ENCODE measurements at places on chromosomes 5 and 9.

DNA sequence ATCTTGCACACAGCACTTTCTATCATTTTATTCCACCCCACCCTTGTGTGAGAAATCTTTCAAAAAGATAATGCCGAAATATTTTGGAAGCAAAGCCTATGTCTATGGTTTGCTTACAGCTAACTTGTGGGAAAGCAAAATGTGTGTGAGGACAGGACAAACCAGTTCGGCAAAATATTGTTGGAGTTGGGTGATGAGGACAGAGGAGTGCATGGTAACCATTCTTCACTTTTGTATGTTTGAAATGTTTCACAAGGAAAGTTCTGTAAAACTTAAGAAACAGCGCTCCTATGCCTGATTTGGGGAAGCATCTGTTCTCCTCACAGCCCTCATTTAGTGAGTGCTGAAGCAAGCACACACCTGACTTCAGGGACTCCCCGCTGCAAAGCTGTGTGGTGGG, 62.0 kb upstream of the RNF130 start:
- DNase-seq = no peak

DNA sequence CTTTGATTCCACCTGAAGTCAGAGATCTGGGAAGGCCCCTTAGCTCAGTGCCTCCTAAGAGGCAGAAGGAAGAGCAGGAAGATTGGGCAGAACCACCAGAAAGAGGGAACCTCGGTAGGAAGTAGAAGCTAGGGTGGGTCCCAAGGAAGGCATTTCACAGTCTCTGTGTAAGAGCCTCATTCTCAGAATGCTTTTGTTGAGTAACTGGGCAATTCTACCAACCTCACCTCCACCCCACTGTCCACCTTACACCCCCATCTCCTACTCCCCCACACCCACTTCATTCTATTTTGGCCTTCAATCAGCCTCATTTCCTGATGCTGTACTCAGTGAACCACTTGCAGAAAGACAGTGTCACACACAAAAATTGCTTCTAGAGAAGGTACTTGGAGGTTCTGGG, 3.5 kb downstream of the HBEGF start:
- DNase-seq = no peak

DNA sequence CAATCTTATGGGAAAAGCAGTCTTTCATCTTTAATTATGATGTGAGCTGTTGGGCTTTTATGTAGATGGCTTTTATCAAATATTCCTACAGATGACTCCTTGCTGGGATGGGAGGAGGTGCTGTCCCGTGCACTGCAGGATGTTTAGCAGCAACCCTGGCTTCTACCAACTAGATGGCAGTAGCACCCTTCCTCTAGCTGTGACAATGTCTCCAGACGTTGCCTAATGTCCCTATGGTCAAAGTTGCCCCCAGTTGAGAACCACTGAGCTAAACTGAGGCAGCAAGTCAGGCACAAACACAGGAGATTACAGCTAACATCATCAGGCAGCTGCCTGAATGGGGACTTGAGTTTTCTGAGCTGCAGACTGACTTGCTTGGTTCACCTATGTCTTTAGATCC, 401.9 kb upstream of the PDE4D start:
- peak; percentile 4 for DNase-seq

DNA sequence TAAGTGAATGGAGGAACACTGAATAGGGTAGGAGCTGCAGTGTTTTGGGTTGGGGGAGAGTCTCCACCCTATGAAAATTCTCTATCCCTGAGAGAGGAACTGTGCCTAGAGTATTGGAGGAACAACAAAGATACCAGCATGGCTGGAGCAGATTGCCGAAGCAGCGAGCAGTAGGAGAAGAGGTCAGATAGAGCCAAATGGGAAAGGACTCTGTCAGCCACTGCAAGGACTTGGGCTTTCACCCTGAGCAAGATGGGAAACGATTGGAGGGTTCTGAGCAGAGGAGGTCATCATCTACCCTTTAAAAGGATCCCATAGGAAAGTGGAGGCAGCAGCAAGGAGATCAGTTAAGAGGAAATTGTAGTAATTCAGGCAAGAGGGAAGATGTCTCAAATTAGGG, 4.4 kb upstream of the LYSMD3 start:
- no peak for DNase-seq

DNA sequence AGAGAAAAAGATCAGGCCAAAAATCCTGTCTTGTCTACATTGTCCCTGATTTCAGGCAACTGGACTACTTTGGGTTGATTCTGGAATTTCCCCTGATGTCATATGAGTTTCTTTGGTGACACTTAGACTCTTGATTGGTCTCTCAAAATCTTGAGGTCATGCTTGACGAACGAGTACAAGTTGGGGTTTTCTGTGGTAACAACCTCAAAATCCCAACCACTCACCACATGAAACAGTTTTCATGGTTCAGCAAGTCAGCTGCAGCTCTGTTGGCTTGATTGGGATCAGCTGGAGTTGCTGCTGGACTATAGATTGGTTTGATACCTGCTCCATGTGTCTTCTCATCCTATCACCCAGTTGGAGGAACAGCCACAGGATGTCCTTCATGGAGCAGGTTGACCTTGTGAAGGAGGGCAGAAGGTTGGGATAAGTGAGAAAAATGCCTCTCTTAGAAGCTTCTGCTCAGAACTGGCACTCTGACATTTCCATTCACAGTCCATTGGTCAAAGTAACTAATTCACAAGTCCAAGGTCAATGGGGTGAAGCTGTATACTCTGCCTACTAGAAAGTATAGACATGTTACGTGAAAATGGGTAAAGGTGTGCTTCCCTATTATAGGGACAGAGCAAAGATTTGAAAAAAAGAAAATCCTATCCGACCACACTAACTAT, 284.5 kb downstream of the SH3GL2 start:
- no peak for DNase-seq

- DNase-seq = no peak
Measured at GRCh38 chr5:127417528-127417927, 99.9 kb upstream of the PRRC1 start.

DNA sequence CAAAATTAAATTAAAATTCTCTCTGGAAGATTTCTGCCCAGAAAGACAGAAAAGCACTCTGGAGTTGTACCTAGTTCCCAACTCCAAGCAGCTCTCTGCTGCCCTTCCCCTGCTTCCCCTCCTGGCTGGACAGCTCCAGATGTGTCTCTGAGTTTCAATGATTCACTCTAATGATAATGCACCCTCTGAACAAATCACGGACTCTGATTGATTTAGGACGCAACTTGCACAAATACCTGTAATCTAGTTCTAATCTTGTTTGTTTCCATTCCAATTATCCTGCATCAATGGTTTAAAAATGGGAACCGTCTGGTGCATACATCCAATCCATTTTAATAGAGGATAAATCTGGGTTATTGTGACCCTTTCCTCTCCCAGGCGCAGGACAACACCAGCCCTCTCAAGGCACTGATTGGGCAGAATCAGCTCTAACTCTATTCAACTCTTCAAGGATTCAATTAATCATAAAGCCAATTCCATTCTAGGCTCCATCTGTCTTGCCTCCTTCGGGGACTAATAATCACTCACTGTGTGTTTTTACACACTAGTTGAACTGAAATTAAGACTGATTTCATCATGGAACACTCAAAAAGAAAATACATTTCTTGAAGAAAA, 111.2 kb upstream of the LRRTM2 start:
- no peak for DNase-seq

GRCh38 chr9:106947106-106947900, 84.3 kb downstream of the ZNF462 start:
- DNase-seq = no peak

GRCh38 chr9:130021123-130021522, 21.9 kb downstream of the FNBP1 start:
- DNase-seq = no peak

GRCh38 chr9:1759009-1759408, 256.1 kb upstream of the SMARCA2 start:
- no peak for DNase-seq

GRCh38 chr5:17379100-17379951, 118.7 kb upstream of the TAF11L2 start:
- DNase-seq = no peak

DNA sequence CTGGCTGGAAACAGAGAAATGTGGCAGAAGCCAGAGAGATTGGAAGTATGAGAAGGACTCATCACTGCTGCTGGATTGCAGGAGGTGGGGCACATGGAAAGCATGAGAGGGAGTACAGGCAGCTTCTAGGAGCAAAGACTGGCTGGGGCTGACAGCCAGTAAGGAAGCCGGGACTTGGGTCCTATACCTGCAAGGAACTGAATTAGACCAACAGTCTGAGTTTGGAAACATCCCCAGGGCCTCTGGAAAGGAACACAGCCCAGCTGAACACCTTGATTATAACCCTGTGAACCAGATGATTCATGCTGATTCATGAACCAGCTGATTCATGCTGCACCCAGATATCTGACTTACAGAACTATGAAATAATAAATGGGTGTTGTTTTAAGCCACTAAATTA, 93.4 kb downstream of the OSTF1 start:
- DNase-seq = no peak

- no peak for DNase-seq
Measured at GRCh38 chr5:956941-957747, 51.5 kb upstream of the NKD2 start.

- DNase-seq = no peak
Measured at GRCh38 chr9:93422977-93423616, 28.4 kb upstream of the FAM120A start.

GRCh38 chr5:68464424-68464823, 248.9 kb downstream of the PIK3R1 start:
- no peak for DNase-seq

DNA sequence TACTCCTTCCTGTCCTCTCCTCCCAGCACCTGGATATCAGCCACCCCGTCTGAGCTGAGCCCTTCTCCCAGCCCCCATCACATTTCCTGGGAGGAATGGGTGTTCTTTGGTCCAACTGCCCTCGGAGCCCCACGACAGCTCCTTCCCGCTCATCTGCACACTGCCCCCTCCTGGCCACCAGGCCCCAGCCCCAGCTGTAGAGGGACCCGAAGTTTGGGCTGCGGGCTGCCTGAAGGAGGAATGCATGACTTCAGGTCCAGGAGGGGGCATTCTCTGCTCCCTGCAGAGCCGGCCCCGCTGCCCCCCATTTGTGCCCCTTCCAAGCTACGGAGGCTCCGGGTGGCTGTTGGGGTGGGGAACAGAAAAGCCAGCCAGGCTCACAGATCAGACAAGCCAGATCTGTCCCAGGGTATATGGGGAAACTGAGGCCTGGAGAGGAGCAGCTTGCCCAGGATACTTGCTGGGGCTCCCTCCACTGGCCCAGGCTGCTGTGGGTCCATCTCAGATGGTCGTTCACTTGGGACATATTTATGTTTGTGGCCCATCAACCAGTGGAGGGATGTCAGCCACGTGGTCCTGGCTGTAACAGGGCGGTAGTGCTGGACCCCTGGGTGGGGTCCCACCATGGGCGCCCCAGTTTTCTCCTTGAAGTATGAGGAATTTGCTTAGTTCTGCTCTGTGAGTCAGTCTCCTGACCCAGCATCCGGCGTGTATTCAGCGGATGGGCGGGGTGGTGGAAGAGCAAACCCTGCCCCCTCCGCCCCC, 33.1 kb downstream of the DAB2IP start:
- DNase-seq = no peak

GRCh38 chr9:38641985-38642864, 21.8 kb upstream of the ANKRD18A start:
- no peak for DNase-seq

GRCh38 chr5:60366489-60366888, 333.5 kb downstream of the DEPDC1B start:
- no peak for DNase-seq

GRCh38 chr9:88927510-88927909, 63.8 kb upstream of the S1PR3 start:
- no peak for DNase-seq

DNA sequence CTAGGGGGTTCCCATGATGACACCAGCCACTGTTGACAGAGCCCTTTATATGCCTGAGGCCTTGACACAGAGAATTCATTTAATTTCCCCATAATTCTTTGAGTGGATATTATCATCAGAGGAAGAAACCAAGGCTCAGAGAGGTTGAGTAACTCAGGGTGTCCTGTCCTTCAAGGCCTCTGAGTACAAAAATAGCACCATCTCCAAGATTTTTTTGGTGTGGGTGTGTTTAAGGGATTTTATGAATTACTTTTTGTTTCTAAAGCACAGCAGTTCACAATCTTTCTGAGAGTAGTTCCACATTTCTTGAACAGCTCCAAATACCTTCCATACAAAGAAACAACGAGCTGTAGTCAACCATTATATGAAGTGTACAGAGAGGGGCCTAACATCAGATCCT, 6.2 kb upstream of the GSN start:
- no peak for DNase-seq

DNA sequence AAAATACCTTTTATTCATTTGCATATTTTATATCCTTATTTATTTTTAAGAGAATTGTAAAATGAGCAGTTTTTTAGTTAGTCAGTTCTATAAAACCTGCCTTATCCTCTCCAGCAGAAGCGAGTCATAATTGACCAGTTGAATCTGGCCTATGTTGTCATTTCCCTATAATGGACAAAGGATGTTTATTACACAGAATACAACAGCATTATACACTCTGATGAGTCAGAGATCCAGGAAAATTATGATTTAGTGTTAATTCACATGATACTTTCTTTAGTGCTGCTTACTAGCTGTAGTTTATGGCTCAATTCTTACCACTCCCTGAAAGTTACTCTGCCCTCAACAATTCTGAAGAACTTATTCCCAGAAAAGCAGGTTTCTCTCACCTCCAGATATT, 26.8 kb upstream of the LURAP1L start:
- no peak for DNase-seq

GRCh38 chr9:93612796-93613154, 36.4 kb downstream of the PHF2 start:
- DNase-seq = no peak

GRCh38 chr9:96782235-96782634, 4.3 kb upstream of the ZNF510 start:
- DNase-seq = no peak

- no peak for DNase-seq
Measured at GRCh38 chr9:94697972-94698581, 28.4 kb upstream of the AOPEP start.

DNA sequence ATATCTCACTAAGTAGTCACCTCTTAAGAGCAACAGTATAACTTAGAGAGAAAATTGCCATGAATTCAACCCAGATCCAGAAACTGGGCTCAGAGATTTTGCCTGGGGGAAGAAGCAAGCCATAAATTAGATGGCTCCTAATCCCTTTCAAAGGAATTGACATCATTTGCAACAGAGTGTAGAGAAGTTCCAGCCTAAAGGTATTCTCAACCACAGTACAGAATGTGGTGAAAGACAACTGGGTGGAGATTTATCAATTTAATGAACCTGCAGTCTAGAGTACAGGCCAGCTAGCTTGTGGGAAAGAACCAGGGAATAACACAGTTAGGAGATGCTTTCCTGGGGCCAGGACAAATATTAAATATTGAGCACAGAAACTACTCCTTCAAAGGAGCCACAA, 39.6 kb downstream of the CDKL3 start:
- no peak for DNase-seq

- no peak for DNase-seq
Measured at GRCh38 chr5:41927604-41928003, 2.5 kb downstream of the FBXO4 start.

- DNase-seq = no peak
Measured at GRCh38 chr5:31995006-31995405, 179.1 kb downstream of the GOLPH3 start.

DNA sequence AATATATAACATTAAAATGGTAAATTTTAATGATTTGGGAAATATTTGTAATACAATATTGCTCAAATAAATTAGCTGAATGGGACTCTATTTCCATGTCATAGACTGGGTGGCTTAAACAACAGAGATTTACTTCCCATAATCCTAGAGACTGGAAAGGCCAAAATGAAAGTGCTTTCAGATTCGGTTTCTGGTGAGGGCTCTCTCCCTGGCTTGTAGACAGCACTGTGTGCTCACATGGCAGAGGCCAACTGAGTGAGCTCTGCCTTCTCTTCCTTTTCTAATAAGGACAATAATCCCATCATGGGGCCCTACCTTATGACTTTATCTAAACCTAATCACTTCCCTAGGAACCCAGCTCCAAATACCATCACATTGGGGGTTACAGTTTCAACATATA, 196.2 kb downstream of the MARCHF11 start:
- DNase-seq = no peak
